ENCODE measurements at places on chromosomes 12 and 14.
A peak's percentile ranks its signal among the peaks of the same experiment; 100 is the strongest.

DNA sequence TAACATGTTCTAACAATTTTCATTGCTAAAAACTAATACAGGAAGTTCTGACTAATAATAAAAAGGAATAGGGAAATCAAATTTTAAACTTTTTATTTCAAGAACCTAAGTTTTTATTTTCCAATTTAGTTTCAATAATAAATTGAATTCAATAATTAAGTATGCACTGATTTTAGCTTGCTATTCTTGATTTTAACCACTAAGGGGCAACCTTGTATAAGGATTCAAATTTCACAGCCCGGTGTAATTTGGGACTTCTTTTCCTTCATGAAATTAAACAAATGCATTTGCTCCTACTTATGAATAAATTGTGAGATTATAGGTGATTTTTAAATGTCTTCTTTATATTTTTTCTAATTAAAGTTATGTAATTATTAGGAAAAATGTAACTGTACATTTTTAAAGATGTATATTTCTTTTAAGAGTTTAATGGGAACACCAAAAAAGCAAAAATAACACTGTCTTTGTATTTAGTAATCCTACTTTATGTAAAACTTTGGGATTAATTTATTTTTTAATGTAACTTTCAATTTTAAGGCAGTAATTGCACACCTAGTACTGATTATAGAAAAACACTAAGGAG, 241.4 kb upstream of the PDZRN4 start:
- DNase-seq = peak; percentile 38

GRCh38 chr12:2688381-2688931, 106.3 kb upstream of the FKBP4 start:
- no peak for DNase-seq

DNA sequence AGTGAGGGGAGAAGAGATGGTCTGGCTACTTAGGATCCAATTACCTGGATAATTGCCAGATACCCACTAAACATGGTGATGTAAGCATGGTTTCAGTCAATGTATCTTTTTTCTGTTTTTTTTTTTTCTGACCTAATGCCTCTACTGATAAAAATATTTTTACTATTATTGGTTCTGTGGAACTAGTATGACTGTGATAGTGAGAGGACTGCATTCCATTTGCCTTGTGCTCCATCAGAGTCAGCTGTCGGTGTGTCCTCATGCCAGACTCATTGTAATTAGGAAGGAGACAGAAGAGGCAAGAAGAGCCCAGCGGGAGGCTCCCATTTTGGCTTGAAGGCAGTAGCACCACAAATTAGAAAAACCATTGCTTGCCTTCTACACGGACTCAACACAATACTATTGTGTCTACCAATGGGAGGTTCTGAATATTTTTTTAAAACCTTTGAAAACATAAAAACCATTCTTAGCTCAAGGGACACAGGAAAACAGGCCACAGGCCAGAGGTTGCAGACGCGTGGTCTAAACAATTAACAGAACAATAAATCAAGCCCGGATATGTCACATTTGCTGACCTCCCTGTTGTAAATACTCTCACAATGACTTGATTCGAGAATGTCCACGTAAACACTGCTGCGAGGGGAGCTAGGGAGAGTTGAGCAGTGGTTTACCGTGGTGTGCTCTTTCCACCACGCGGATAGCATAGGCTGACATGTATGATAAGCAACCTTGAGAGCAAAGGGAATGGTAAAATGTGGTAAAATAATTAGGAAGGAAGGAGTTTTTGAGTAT, 13.5 kb upstream of the DCP1B start:
- no peak for DNase-seq

- no peak for DNase-seq
Measured at GRCh38 chr14:74658535-74659131, 46.6 kb upstream of the LTBP2 start.

DNA sequence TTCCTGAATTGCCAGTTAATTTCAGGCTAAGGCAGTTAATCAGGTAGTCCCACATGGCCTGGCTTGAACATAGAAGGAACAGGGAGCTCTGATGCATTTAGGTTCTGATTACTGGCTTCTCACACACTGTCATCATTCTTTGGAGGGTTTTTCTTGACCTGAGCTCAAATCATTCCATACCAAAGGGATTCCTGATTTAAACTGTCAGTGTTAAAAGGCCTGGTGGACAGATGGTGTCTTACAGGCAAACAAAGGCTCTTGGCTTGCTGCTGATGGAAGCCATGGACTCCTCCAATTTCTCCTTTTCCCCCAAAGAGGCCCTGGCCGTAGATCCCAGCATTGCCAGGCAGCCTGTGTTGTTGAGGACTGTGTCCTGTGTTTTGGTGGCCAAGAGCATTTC, 30.2 kb downstream of the CACNA1C start:
- no peak for DNase-seq

GRCh38 chr12:6792522-6793201, 3.3 kb downstream of the CD4 start:
- peak; percentile 34 for DNase-seq

DNA sequence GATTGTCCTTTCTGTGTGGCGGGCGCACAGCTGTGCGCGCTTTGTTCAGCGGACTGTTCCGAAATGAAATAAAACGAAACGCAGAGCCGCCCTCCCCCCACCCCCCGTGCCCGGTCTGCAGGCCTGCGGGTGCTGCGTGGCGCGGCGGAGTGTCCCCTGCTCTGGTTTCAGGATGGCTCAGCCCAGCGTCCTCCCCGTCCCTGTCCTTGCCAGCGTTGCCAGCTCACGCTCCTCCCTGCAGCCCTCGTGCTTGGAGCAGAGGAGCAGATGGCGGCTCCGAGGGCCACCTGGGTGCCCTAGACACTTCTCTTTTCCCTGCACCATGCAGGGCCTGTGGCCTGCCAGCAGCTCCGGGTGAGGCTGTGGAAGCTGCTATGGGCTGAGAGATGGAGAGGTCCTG, 17.5 kb upstream of the BEGAIN start:
- no peak for DNase-seq

DNA sequence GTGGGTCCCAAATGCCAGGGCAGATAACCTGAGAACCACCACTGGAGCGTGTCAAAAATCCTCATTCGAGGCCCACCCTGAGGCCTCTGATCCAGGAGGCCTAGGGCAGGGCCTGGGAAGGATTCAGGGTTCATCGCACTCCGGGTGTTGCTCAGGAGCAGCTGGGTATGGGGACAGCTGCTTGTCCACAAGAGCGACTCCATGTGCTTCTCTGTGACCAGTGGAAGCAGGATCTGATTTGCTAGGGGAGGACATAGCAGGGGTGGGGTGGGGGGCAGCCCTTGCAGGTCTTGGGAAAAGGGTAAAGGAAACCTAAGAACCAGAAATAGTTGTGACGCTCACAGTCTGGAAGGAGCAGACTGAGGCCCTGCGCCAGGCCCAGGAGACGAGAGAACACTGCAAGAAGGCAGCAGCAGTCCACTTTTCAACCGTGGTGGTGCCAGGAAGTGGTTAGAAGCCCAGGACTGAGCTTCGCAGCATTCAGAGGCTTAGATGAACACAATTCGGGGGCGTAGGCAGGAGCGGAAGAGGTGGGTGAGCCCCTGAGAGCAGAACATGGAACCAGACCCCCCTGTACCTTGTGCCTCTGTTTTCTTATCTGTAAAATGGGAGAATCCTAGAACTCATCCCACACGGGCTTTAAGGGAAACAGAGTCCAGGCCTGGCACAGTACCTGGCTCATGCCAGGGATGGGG, 33.7 kb downstream of the ITPK1 start:
- DNase-seq = no peak

- DNase-seq = no peak
Measured at GRCh38 chr14:92308716-92309115, 14.2 kb upstream of the SLC24A4 start.

DNA sequence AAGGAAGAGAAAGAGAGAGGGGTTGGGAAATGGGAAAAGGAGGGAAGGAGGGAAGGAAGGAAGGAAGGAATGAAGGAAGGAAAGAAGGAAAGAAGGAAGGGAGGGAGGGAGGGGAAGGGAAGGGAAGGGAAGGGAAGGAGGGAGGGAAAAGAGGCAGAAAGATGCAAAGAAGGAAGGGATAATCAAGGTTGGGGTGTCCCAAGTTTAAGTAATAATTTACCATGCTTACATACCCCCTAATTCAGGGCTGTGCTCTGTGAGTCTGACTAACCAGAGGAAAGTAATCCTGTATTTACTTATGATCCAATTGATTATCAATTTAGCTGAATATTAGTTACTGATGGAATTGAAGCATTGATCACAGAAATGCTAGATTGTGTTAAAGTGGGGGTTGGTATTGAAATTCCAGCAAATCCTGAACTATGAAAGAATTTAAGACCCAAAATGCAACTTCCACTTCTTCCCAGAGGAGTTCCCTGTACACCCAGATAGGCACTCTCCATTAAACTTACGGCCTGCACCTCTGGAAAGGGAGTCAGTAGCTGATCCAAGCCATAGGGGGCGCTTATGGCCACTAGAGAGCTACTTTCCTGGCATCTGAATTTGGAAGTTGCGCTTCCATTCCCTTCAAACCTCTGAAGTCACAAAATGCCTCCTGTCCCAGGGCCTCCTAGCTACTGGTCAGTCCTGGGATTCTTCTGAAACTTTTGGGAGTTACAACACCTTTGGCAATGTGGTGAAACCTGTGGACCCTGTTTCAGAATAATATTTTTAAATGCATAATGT, 162.7 kb upstream of the PWP1 start:
- DNase-seq = no peak

DNA sequence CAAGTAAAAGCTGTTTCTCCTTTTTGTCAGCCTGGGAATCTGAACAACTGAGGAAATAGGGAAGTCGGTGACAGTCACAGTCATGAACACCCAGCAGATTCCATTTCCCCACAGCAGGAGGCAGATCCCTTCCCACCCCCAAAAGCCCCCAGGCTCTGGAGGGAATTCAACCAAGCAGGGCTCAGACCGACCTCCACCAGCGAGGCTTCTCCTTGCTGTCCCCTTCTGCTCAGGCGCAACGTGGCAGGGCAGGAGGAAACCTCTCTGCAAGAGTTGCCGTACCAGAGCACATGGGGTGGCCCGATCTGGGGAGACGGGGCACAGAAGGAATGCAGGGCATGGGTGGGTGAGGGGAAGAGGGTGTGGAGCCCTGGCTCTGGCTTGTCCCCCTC, 319 bp downstream of the GALNT6 start:
- no peak for DNase-seq

GRCh38 chr14:54123841-54124240, 167.2 kb upstream of the BMP4 start:
- DNase-seq = no peak

DNA sequence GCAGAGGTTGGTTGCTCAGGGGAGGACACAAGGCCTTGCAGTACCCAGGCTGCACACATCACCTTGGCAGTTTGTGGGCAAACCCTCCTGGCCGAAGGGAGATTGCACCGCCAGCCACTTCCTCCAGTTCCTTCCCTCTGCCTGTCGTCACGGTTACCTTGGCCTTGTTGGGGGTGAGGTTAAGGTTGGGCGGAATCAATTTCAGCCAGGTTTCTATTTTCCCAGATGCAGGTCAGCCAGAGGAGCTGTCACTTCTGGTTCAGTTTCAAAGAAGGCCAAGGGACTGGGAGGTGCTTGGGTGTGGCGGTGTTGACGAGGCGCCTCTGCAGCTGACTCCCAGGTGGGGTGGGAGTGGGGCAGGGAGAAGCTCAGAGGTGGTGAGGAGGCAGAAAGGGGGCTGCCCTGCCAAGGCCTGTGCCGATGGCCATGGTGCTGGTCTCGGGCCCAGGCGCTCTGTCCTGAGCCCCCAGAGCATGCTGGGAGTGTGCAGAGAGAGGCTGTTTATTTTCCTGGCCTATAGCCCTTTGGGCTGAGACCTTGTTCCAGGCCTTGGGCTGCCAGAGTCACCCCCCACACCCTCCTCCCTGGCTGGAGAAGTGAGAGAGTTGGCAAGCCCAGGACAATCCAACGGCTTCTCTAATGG, 31.4 kb downstream of the JDP2 start:
- no peak for DNase-seq

DNA sequence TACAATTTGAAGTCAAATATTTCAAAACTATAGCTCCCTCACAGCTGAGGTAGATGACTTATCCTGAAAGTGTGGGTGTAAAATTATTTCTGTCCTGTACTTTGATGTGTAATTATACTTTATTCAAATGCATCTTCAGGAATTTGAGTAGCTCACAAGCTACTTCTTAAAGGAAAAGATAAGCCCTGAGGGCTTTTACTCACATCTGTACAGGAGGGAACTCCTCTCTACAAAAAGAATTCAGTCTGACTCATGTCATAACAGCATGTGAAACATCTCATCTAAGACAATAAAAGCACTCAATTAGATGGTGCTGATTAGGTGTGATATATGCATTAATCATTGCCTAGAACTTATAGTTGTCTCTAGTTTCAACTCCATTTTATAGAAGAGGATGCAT, 452.0 kb downstream of the PRKD1 start:
- DNase-seq = no peak

GRCh38 chr14:89750281-89750755, 204.2 kb downstream of the EFCAB11 start:
- DNase-seq = no peak

DNA sequence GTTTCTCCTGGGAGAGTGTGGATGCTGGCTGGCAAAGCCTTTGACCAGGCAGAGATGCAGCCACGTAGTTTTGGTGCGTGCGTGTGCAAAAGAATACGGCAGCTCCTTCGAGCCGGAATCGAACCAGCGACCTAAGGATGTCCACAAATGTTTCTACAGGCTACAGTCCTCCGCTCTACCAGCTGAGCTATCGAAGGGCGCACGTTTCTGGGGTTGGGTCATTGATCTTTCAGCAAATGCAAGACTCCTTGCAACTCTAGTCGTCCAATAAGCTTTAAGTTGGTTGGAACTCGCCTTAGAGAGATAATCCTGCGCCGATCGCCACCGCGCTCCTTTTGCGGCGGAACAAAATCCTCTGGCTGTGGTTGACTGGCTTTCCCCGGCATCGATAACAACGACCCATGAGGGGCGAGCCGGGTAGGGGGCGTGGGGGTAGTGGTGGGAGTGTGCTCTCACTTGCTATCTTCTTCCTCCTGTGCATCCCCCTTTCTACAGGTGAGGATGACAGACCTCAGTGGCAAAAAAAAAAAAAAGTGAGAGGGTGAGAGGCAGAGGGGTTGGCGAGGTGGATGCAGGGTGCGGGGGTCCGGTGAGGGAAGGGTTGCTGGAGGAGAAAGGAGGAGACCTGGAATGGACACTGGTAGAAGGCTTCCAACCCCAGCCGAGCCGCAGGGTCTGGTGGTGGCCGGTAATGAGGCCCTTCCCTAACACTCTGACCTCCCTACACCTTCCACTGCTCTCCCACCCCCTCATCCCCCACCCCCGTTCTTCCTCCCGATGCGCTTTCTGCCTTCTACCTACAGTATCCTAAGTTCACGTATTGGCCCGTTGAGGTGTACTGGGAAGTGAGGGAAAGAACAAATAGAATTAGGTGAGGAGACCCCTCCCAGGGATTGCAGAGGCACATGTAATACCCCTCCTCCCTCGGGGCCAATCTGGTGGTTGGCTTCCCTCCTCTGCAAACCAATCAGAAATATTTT, 11.8 kb upstream of the OR6S1 start:
- DNase-seq = peak; percentile 43
